ENCODE measurements at places on chromosomes 7 and 10.

DNA sequence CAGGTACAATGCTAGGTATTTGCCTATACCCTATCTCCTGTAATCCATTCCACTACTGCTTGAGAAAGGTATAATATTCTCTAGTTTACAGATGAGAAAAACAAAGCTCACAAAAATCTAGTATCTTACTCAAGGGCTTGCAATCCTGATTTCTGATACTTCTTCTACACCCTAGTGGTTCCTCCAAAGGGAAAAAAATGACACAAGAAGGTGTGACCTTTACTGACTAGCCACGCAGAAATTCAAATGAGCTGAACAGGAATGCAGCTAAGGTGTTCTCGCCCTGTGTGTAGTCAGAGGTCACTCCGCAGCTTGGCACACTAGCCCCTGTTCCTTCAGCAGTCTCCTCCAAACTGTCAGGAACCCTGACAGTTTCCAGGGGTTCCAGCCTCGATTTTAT, 59.5 kb upstream of the TM9SF3 start:
- no peak for DNase-seq

GRCh38 chr7:95479992-95480624, 5.6 kb upstream of the ASB4 start:
- DNase-seq, result no peak

DNA sequence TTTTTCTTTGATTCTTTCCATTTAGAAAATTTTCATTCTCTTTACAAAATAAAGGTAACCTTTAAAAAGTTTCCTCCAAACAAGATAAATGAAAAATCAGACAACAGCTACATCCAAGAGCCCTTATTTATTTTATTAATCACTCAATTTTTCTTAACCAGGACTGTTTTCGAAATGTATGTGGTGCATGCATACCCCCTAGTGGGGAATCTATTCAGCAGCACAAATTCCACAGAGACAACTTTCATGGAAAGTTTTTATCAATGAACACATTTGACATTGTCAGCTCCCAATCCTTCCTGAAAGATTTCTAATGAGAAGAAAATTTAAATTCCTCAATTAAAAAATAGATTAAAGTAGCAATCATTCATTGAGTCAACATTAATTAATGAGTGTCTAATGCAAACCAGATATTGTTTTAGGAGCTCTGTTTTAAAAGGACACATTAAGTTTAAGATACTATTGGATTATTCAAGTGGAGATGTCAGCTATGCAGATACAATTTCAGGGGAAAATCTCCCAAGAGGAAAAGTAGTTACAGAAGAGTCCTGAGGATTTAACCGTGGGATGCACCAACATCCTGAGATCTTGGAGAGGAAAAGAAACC, 5.2 kb upstream of the HTR7 start:
- DNase-seq, result no peak

GRCh38 chr10:11573497-11573896, 38.0 kb downstream of the USP6NL start:
- DNase-seq, result no peak

DNA sequence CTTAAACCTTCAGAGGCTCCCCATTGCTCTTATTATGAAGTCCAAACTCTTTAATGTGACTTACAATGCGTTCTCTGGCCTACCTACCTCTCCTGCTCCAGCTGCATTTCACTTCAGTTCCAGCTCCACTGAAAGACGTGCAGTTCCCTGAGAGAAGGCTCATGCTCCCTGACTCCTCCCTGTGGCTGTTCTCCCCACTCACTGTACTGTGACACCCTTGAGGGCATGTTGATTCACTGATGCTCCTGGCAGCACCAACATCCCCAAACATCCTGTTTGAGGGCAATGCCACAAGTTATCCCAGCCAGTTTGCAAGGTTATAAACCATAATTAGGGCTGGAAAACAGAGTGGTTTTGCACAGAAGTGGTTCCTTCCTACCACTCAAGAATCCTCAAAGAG, 111.2 kb downstream of the LSM5 start:
- DNase-seq, result no peak

- no peak for DNase-seq
Observed at GRCh38 chr7:15582773-15583172, 21.0 kb upstream of the AGMO start.

GRCh38 chr7:107069457-107069856, 25.0 kb downstream of the PRKAR2B start:
- DNase-seq, result no peak
